ENCODE measurements at places on chromosomes 6 and 20.

DNA sequence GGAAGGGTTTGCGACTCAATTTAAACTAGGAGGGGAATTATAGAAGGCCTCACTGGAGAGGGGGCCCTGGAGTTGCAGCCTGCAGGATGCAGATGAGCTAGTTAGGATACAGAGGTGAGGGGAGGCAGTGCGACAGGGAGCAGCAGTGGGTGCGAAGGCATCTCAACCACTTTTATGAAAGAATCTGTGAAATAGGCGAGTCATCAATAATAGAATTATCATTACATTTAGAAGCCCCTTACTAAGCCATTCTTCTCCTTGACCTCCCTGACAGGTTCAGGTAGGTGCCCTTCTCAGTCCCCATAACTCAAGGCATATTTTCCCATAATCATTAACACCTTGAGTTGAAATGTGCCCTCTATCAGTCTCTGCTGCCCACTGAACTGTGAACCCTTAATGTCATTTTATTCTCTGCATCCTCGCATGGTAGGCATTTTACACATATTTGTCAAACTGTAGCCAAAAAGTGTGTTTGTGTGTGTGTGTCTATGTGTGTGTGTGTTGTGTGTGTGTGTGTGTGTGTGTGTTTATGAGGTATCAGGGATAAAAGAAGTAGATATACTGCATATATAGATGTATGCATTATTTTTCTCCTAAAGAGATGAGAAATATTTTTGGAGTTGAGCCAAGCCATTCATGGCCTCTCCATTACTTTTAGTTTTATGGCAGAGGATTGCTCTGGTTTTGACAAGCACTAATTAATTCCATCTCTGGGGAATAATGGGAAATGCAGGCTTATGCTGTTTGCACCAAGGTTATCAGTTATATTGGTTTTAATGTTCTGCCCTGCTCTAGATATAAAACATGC, 898.8 kb downstream of the KIF16B start:
- DNase-seq, result no peak

- peak; percentile 8 for DNase-seq
Observed at GRCh38 chr6:75770844-75771243, 21.8 kb downstream of the MYO6 start.

- no peak for DNase-seq
Observed at GRCh38 chr6:3119040-3119723, 671 bp downstream of the BPHL start.

DNA sequence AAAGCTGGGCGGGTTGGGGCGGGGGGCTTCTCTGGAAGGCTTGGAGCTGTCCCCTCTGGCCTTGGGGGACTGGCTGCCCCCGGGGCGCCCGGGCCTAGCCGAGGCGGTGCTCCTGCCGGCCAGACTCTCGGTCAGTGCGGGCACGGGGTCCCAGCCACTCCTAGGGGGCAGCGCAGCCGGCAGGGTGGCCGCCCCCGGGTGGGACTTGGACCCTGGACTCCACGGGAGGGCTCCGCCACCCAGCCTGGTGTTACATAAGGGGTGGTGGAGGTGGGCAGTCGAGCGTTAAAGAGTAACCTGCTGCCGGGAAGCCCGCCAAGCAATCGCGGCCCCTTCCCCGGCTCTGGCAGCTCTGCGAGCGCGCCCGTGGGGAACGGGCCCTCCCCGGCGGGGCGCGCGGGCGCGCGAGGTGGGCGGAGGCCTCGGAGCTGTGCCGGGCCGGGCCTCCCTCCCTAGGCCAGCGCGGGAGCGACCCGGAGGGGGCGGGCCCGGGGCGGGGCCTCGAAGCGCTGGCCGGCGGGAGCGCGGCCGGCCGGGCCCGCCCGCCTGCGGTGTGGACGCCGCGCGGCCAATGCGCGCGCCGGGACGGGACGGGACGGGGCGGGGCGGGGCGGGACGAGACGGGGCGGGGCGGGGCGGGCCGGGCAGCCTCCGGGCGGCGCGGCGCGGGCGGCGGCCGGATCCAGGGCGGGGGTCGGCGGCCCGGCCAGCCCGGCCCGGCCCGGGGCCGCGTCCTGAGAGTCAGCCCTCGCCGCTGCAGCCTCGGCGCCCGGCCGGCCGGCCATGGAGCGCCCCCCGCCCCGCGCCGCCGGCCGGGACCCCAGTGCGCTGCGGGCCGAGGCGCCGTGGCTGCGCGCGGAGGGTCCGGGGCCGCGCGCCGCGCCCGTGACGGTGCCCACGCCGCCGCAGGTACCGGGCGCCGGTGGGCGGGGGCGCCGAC, at the start of gene SLC2A4RG:
TSS of gene SLC2A4RG (plus strand) at position 647 of the 940 bp plus-strand sequence. CDS start at position 784, 137 bp downstream.
- peak; percentile 84 for DNase-seq

DNA sequence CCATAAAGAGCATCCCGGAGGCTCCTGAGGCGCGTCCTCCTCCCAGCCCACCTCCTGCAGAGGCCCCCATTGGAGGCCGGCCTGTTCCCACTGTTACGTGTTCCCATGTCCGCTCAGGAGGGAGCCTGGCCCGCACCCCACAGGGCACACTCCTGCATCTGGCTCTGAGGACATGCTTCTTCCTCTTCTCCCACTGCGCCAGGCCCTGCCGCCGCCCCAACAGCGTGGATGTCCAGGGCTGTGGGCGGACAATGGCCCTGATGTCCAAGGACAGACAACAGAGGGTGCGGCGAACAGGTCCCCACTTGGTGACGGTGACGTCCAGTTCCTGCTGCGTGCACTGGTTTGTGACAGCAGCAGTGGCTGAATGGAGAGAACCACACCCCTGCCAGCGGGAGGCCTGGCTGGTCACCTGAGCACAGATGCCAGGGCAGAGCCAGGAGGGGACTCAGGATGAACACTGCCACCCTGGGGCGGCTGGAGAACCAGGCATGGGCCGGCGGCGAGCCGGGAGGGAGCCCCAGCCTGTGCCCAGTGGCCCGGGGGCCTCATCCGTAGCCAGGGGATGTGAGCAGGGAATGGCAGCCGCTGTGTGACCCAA, 26.6 kb downstream of the FRMD1 start:
- DNase-seq, result no peak

- DNase-seq, result no peak
Observed at GRCh38 chr20:23647346-23647745, 9.6 kb upstream of the CST3 start.

DNA sequence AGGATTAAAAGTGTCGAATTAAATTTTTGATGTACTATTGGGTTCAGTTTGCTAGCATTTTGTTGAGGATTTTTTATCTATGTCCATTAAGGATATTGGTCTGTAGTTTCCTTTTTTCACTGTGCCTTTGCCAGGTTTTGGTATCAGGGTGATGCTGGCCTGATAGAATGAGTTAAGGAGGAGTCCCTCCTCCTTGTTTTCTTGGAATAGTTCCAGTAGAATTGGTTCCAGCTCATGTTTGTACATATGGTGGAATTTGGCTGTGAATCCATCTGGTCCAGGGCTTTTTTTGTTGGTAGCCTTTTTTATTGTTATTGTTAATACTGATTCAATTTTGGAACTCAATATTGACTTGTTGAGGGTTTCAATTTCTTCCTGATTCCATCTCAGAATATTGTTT, 141.8 kb downstream of the SIM1 start:
- DNase-seq, result no peak

GRCh38 chr6:126117251-126117650, 130.9 kb downstream of the TRMT11 start:
- DNase-seq, result no peak

DNA sequence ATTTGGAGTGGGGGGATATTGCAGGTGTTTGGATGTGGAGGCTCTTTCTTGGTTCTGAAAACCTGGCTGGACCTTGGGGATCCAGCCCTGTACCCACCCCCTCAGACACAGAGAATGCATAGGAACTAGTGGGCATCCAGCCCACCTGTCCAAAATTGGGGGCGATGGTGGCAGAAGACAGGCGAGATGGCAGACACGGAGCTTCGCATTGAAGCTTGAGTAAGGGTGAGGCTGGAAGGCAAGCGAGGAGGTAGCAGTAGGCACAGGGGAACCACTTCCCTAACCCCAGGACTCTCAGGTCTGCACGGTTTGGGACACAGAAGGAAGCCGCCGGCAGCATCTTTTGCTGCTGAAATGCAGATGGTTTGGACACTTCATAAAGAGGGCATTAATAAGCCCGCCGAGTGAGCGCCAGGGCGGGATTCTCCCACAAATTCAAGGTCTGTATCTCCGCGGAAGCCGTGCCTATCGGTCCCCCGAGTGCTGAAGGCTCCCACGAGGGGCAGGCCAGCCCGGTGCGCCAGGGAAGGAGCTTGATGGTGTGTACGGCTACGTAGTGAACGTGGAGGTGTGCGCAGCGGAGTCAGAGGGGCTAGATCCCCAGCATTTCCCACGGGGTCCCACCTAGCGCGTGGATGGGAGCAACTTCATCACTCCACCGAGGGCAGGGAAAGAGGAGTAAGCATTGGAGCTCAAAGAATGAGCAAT, 1.6 kb upstream of the FOXA2 start:
- no peak for DNase-seq

DNA sequence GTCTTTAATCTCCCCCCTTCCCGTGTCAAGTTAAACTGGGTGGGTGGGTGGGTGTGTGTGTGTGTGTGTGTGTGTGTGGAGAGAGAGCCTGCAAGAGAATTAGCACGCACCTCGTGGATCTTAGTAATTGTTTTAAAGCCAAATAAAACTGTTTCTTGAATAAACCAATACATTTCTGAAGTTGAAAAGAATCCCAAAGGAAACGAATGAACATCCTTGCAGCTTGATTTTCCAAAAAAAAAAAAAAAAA, 381 bp upstream of the BICRAL start:
- DNase-seq, result no peak

GRCh38 chr6:137099689-137100403, 55.1 kb upstream of the IL20RA start:
- no peak for DNase-seq
